IMR-90 (cell line): ENCODE measurements at places on chromosomes 12 and 14. TPM values are rescaled to one million over a fixed set of nuclear protein-coding genes. Genes with fewer than 3 reads are reported as not detected.

- peaks cover 9% of the 10 kb centered on the region for H3K36me3 ChIP-seq
- no peaks in the 10 kb centered on the region for H3K27me3 ChIP-seq
- peaks cover 9% of the 10 kb centered on the region for H3K4me1 ChIP-seq
- no peak overlapping the region for H3K27ac ChIP-seq
- H3K4me3 ChIP-seq, result no peak overlapping the region
These were observed 26.1 kb upstream of the STAC3 start for GRCh38 chr12:57276935-57277563.

GRCh38 chr12:53940443-53941014 is 1.9 kb downstream of the HOXC13 start:
- H3K27ac ChIP-seq, result no peak overlapping the region
- H3K36me3 ChIP-seq, result no peaks in the 10 kb centered on the region
- no peak for DNase-seq

DNA sequence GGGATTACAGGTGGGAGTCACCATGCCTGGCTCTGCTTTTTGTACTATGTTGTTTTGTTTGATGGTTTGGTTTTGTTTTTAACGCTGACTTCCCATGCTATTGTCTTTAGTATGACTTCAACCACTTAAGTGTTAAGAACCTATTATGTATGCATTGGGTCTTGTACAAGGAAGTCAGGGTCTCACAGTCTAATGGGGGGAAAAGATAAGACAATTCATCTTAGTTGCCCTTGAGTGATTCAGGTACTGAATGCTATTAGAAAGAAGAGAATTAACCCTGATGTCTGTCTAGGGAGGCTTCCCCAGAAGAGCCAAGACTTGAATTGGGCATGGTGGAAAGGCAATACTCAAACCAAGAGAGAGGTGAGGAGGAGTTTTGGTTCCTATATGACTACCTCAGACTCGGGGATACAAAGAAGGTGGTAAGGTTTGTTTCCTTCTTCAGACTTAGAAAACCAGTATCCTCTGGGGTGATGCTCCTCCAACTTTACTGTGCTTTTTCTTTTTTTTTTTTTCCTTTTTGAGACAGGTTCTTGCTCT is 64.6 kb downstream of the SUSD6 start:
- H3K27ac ChIP-seq, result no peak overlapping the region
- H3K4me1 ChIP-seq, result peaks cover 2% of the 10 kb centered on the region; the same call in 1 of the 2 replicates
- H3K27me3 ChIP-seq, result no peaks in the 10 kb centered on the region

The COX8C gene
- polyA plus RNA-seq, result not detected in 2 replicates

The IFNG-AS1 gene
- not detected in 2 replicates for polyA plus RNA-seq

DNA sequence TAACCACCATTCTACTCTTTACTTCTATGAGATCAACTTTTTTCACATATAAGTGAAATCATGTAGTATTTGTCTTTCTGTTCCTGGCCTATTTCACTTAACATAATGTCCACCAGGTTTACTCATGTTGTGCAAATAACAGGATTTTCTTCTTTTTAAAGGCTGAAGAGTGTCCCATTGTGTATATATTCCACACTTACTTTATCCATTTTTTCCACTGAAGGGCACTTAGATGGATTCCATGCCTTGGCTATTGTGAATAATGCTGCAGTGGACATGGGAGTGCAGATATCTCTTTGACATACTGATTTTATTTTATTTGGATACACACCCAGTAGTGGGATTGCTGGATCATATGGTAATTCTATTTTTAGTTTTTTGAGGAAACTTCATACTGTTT is 181.1 kb upstream of the HMGA2 start:
- no peak for DNase-seq
- no peak overlapping the region for H3K4me3 ChIP-seq
- H3K27ac ChIP-seq, result no peak overlapping the region

GRCh38 chr12:7695566-7696197 is at the start of gene GDF3:
Gene GDF3, minus strand, starts transcription at chr12:7695775. Its CDS starts 47 bp downstream, at chr12:7695728.
- no peaks in the 10 kb centered on the region for H3K27me3 ChIP-seq
- no peak within 1 kb of the TSS for H3K27ac ChIP-seq
- no peak within 1 kb of the TSS for H3K4me3 ChIP-seq
- no peaks in the 10 kb centered on the region for H3K4me1 ChIP-seq
- DNase-seq, result no peak

- DNase-seq, result peak; percentile 10
- H3K36me3 ChIP-seq, result no peaks in the 10 kb centered on the region
- peak overlapping the region; percentile 64; the same call in 1 of the 2 replicates for H3K27ac ChIP-seq
- no peaks in the 10 kb centered on the region for H3K27me3 ChIP-seq
- peaks cover 2% of the 10 kb centered on the region; the same call in 1 of the 2 replicates for H3K4me1 ChIP-seq
- H3K4me3 ChIP-seq, result no peak overlapping the region
These were observed 4.5 kb upstream of the MAGOHB start for GRCh38 chr12:10617863-10618262.

- no peak overlapping the region for H3K4me3 ChIP-seq
- no peak overlapping the region for H3K27ac ChIP-seq
- no peaks in the 10 kb centered on the region for H3K36me3 ChIP-seq
- H3K4me1 ChIP-seq, result no peaks in the 10 kb centered on the region
These were observed 24.2 kb upstream of the DYRK2 start for GRCh38 chr12:67624355-67624754.

DNA sequence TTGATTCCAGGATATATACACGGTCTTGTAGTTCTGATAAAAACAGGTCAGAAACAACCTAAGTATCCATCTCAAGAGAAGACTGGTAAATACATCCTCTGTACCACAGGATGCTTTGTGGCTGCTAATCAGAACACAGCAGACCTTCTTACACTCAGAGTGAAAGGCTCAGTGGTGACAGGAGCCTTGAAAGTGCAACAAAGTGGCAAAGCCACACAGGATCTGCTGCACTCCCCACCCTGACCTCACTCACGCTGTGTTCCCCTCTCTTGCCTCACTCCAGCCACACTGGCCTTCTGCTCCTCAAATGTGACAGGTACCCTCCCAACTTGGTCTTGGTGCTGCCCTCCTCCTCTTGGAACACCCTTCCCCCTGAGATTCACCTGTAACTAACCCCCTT is 98.1 kb upstream of the GRIP1 start:
- no peaks in the 10 kb centered on the region for H3K4me1 ChIP-seq
- no peak overlapping the region for H3K27ac ChIP-seq

GRCh38 chr12:128814411-128815261 is 9.1 kb downstream of the SLC15A4 start:
- no peak overlapping the region for H3K4me3 ChIP-seq
- peaks cover 6% of the 10 kb centered on the region for H3K4me1 ChIP-seq
- no peak overlapping the region for H3K27ac ChIP-seq
- no peaks in the 10 kb centered on the region for H3K27me3 ChIP-seq
- DNase-seq, result no peak
- peaks cover 16% of the 10 kb centered on the region for H3K36me3 ChIP-seq
